NCI-H345 (cell line): ENCODE measurements at places on chromosomes 5 and 9.

- DNase-seq: no peak
Observed at GRCh38 chr5:129061849-129062248, 32.7 kb upstream of the ISOC1 start.

- peak; percentile 28 for DNase-seq
Observed at GRCh38 chr9:113807173-113808061, 68.7 kb upstream of the ZNF618 start.

DNA sequence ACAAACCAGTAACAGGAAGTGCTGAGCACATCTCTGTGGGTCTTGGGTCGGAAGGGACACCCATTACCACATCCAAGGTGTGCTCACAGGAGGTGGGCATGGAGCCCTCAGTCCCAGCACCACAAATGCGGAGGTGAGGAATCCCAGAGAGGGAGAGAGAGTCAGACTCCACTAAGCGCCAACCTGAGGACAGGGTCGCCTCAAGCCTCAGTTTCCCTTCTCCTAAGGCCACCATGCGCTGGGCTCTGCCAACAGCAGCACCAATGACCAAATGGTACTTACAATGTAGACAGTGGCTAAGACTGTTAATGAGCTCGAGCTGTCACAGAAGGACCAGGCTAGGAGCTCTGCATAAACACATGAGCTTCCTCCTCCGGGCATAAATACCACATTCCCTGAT lies 43.1 kb downstream of the BICD2 start:
- no peak for DNase-seq

- DNase-seq: no peak
Observed at GRCh38 chr5:138979684-138980280, 104.6 kb upstream of the LRRTM2 start.

DNA sequence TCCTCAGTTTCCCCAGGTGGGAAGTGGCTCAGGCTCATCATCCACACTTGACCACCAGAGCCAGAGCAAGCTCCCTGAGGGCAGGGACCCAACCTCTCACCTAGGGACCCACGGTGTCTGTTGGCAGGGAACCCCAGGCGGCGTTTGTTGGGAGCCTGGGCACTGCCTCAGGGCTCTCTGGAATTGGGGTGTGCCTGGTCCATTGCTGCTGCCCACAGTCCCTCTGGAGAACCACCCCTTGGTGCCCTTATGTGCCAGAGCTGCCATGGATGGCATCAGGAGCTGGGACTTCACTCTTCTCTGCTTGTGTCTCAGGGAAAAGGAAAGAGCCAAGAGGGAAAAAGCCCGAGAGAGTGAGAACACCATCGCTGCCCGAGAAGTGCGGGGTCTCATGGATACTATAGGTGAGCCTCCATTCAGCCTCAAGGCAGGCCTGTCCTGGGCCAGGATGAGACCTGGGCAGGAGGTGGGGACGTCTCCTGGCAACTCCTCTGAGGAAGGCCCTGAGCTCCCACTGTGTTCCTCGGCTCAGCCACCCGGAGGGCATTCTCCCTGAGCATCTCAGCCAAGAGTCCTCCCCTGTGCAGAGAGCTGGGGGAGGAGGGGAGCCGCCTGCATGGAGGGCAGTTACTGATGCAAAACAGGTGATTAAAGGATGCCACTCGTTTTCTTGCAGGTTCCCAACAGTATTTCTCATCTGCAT lies 4.5 kb downstream of the CCDC180 start:
- DNase-seq: no peak

DNA sequence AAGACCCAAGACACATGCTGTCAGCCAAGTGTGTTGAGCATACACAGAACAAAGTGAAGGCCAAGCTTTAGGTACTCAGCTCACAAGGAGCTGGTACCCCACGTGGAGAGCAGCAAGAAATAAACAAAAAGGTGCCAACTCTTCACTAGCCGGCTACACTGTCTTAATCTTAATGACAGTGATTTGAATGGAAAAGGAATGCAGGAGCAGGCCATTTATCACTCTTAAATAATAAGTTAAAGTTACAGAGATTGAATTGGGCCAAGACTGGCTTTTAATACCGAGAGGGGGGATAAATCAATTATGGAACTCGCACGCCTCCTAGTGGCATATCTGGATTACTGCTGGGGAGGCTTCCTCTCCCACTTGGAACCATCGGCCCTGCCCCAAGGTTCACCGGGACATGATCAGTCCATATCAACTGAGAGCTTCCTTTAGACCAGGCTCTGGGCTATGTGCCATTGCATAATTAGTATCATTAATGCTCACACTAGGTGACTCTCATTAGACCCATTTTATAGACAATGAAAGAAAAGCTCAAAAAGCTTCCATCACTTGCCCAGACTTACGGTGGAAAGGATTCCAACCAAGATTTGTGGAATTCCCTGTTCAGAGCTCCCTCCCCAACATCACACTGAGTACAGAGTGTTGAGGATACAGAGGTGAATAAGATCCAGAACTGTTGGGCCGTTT lies 94.0 kb downstream of the ACTL7B start:
- peak; percentile 62 for DNase-seq

DNA sequence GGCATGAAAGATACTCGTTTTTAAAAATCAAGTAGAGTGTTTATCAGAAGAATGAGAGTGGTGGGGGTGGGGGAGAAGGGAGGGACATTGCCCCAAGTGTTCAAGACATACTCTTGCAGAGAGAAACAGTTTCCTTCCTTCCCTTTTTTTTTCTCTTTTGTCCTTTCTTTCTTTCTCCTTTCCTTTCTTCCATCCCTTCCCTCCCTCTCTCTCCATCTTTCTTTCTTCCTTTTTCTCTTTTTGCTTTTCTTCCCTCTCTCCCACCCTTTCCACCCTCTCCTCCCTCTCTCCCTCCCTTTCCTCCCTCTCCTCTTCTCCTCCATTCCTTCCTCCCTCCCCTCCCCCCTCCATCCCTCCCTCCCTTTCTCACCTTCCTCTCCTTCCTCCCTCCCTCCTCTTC lies 478.3 kb upstream of the EDIL3 start:
- no peak for DNase-seq

- no peak for DNase-seq
Observed at GRCh38 chr9:119861842-119862241, 492.6 kb upstream of the BRINP1 start.

DNA sequence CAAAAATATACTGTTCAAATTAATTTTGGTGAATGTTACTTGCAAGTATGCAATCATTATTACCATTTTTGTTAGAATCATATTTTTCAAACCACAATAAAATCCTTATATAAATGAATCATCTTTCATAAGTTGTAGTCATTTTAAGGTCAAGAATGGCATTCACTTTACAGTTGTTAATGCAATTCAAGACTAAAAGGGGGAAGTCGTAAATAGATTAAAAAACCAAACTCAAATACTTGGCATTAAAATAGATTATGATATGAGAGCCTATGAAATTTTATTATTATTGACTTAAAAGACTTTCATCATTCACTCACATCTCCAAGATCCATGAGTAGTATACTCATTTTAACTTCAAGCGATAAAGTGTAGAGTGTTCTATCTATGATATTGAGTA lies 11.6 kb downstream of the CDH9 start:
- DNase-seq: no peak

DNA sequence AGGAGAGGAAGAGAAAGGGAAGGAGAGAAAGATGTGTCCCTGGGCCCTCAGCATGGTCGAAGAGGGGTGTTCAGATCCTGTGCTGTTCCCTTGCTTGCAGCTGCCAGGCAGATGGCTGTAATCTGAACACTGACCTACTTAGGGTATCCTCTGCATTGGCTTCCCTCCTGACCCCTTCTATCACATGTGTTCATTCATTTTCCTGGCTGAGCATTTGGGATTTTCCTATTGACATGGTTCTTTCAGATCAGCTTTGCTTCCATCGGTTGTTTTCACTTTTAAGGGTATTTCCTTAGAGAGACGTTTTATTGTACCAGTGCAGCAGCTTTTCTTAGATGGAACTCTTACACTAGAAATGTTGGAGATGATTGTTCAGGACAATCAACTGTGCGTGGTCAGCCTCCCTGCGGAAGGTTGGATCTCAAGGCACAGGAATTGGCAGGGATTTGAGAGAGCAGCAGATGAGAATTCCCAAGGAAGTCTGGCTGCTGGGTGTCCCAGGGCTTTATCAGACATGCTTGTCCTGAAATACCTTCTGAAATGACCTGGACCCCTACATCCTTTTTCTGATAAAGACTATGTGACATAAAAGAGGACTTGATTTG lies 26.0 kb downstream of the ACTBL2 start:
- DNase-seq: no peak

DNA sequence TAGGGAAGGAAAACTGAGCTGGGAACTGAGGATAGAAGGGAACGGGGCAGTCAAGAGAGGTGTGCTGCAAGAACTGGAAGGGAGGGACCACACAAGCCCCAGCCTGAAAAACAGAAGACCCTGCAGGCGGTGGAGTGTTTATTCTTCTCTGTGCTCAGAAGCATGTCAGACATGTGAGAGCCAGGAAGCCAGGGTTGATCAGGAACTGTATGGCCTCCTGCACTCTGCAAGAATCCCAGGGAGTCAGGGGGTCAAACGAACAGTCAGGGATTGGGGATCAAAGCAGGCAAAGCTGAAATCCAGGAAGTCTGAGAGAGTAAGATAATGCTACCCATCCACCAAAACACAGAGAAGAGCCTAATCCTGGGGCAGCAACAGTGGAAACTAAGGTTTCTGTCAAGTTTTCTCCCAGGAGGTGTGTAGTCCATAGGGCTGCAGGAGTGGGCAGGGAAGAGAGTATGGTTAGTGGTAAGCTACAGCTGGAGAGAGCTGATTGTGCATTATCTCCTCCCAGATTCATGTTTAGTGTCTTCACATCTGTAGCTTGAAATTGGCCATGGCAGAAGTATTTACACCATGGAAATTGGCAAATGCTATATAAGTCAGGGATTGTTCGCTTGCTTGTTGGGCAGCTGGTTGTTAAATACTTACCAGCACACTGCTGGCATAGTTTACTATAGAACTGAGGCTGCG lies 115.4 kb upstream of the SLC44A1 start:
- no peak for DNase-seq

GRCh38 chr5:95555553-95555952 lies 652 bp downstream of the ARSK start:
- no peak for DNase-seq

- DNase-seq: no peak
Observed at GRCh38 chr9:104494808-104495207, 9.3 kb upstream of the OR13F1 start.

GRCh38 chr5:148748702-148749392 lies 77.6 kb upstream of the ADRB2 start:
- DNase-seq: no peak

- DNase-seq: peak; percentile 27
Observed at GRCh38 chr5:140114341-140115185, 654 bp downstream of the PURA start.

DNA sequence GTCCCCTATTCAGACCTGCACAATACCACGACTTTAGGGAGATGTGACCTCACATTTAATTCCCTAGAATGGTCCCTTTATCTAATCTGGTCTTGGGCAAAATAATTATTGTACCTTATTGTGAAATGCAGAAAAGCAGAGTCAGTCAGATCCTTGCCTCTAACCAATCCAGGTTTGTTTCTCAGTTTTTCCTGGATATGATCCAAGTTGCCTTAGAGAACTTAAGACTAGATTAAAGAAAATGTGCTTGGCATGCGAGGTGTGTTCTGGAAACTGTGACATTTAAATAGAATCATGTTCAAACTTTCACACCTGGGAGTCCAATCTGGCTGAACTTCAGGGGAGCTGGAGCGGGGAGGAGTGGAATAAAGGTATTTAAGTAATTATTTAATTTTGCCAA lies 696.2 kb downstream of the DNAH5 start:
- no peak for DNase-seq

DNA sequence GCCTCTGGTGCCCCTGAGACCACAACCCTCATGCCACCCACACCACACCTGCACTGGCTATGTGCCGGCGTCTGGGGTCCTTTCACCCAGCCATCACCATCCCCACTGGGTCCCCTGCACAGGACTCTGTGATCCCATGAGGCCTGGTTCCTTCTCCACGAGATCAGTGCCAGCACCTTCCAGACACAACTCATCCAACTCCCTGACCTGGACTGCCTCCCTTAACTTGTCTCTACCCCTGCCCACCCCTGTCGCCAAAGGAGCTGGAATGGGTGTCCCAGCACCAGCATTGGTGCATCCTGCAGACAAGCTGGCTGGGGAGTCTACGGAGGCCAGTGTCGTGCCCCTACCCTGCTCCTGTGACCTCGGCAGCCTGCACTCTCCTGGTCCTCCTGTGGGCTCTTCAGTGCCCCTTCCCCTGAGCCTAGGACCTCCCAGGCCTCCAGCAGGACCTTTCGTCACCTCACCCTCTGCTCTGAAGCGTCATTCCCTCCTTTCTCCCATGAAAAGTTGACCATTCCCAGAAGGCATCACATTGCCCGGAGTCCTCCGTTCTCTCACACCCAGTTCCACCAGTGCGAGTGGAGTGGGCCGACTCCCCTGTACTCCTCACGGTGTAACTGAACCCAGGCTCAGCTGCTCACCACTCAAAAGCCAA lies 87.7 kb downstream of the NSUN2 start:
- no peak for DNase-seq

DNA sequence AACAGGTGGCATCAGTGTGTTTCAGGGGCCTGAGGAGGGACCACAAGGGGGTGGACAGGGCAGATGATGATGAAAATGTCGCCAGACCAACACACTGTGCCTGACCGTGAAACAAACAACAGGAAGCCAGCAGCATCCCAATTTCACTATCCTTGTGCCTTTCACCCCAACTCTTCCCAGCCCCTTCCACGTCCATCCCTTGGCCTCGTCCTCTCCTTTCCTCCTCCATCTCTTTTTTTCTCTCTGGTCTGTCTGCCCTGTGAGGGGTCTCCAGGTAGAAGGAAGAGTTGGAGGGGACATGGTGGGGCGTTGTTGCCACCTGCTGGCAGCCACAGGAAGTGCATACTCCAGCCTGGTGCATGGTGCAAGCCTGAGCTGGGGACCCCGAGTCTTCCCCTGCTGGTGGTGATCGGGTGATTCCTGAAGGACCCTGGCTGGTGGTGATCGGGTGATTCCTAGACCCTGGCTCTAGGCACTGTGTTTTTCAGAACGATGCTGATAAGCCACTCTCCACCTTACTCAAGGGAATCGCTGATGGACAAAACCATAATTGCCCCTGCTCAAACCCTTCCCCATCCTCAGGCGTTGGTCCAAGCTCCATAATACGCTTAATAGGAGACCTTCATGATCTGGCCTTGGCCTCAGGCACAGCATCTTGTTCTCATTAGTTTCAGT lies 21.7 kb upstream of the NSD1 start:
- peak; percentile 68 for DNase-seq

- DNase-seq: no peak
Observed at GRCh38 chr9:19387317-19387716, 7.3 kb upstream of the RPS6 start.

- no peak for DNase-seq
Observed at GRCh38 chr5:22625451-22625850, 227.7 kb downstream of the CDH12 start.

DNA sequence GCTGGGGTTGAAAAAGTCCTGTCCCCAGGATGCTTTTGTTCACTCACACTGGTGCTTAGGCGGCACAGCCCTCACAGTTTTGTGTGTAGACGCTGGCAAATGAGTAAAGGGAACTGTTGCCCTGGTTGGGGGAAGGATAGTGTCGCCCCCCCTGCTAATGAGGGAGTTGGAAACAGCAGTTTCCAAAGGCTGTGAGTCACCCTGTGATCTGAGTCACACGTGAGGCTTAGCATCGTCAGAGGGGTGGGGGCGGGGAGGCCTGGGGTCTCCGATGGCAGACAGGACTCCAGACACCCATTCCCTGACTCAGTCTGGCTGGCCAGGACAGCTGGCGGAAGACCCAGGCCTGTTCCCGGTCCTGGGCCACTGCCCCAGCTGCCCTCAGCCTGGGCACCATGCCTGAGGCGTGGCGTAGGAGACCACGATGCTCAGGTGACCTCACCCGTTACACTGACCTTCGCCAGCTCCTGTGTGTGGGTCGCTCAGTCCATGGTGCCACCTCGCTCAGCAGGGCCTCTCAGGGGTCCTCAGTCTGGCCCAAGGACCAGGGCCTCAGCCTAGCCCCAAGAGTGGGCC lies 2.9 kb downstream of the DNAJB5 start:
- no peak for DNase-seq
